ENCODE measurements at places on chromosomes 3 and 15.

GRCh38 chr3:48738144-48738536 lies 21.1 kb upstream of the IP6K2 start:
- DNase-seq, result no peak

DNA sequence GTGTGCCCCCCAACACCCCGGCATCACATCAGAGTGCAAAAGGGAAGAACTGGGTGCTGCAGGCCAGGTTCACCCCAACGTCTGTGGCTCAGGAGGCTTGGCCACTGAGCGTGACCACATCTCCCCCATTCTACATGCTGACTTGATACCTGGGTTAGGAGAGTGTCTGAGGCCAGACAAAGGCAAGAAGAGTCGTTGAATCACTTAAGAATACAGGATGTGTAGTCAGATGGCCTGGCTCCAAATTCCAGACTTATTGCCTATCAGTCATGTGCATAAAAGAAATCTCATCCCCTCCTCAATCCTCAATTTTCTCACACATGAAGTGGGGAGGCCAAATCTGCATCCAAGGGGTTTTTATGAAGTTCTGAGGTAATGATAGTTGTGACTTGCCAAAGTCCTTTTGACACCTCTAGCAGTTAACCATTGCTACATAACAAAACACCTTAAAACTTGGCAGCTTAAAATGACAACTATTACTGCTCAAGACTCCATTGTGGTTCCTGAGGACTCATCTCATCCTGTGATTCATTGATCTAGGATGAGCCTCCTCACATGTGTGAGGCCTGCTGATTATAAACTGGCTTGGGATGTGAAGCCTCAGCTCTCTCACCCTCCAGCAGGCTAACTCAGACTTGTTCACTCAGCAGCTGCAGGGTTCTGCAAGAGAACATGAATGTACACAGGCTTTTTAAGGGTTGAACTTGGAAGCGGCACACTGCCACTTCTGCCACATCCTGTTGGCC lies 138.8 kb upstream of the TLE3 start:
- DNase-seq, result no peak

- DNase-seq, result peak; percentile 54
Measured at GRCh38 chr3:129608087-129608935, 1.8 kb upstream of the PLXND1 start.

- DNase-seq, result no peak
Measured at GRCh38 chr15:82122746-82123400, 77.1 kb upstream of the MEX3B start.

DNA sequence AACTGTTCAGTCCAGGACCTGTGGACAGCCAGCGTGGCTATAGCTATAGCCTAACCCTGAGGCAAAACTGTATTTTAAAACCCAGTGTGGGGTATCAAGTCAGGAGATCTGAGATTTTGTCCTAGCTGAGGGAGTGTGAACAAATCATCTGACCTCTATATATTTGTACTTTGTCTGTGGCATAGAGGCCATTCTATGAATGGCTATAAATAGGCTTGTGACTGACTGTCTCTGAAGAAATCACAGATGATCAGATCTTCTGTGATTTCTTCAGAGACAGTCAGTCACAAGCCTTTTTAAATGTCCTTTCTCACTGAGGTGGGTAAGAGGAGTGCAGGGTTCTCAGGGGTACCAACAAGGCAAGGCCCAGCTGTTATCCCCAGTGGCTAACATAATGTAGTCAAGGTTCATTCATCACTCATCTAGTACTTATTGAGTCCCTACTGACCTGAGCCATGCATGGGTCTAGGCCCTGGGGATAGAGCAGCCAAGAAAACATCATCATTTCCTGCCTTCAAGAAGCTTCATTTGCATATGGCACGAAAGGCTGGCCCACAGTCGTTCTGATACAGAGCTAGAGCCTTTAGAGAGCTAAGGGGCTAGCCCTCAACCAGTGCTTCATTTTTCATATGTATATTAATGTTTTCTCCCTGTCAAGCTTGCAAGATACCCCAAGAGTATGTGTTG lies 53.3 kb downstream of the TIPARP start:
- no peak for DNase-seq

DNA sequence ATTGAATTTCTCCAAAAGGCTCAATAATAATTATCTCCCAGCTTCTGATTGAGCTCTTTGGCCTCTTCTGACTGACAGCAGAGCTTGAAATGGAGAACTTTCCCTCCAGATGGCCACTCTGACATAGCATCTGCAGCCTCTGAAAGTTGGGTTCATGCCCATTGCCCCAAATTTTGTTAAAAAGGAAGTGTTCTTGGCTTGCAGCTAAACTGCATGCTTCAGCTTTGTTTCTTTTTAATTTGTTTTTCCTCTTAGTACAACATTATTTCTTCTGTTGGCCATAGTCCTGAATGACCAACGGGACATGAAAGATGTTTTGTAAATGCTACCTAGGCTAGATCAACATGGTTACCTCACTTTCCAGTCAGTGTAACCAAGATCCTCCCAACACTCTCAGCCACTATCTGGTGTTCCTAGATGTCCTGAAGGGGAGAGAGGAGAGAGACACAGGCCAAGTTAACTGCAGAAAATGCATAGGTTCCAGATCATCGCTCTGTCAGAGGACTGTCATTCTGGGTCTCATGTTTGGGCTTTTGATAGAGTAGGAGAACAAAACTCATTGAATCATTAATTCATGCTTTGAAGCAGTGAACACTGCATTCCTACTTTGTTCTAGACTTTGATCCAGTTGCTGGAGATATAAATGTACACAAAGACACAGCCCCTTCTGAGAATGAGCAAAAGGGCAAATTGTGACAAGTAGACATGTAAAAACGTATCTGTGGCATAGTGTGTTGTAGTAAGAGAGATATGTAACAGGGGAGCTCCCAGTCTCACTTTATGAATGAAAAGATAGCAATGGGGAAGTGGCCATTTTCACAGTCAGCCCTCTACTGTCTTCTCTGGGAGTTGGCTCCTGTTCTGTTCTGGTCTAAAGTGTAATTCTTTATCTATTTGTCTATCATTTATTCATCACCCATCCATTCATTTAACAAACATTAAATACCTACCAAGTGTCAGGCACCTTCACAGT lies 156.2 kb downstream of the ZNF621 start:
- DNase-seq, result no peak

DNA sequence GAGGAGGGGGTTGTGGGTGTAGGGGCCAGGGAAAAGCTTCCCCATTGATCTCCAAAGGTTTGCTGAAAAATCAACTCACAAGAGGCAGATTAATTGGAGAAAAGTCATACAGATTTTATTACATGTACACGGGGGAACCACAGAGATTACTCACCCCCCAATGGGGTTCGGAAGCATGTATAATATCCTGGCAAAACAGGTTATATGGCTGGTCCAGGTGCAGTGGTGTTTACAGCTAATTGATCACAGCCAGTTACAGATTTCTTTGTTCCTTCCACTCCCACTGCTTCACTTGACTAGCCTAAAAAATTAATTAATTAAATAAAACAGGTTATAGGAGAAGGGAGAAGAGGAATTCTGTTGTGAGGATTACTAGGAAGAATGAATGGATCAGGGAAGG lies 22.4 kb downstream of the PRKCI start:
- DNase-seq, result no peak

GRCh38 chr3:192482809-192483208 lies 244.5 kb downstream of the FGF12 start:
- DNase-seq, result no peak

DNA sequence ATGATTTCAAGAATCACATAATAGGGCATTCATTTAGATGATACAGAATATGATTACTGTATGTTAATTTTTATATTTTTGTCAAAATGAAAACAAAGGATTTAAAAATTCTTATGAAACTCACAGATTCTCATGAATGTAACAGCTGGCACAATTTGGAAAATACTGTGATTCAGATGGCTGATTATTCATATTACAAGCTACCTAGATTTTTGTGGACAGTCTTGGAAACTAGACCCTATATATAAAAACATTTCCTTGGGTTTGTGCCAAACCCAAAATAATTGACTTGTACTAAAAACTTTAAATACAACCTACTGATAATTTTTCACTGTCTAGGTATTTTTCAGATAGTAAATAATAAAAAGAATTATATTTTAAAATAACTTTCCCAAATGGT lies 26.2 kb downstream of the ZBED2 start:
- DNase-seq, result no peak

DNA sequence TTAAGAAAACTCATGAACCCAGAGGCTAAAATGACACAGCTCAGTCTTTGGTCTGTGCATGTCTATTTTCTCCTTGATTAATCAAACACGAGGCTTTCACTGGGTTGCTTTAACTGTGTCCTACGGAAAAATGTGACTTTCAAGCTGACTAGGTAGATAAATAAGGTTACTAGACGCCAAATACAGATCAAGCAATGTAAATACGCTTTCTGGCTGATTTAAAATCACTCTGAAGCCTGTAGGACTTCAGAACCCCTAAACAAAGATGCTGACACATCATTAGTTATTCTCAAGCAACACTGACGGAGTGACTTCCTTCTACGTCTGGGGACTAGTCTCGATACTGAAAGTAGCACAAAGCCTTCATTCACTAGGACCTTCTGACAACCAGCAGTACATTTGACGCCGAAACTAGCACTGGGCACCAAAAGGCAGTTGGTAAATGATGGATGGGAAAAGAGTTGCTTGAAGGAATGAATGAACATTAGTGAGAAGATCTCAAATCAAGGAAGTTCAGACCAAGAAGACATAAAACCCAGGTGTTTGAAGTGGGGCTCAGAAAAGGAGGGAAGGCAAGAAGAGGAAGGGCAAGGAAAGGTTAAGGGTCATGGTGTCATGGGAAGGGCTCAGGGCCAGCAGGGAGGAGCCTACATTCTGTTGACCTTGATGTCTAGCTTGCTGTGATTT lies 67.1 kb upstream of the CDV3 start:
- DNase-seq, result no peak

GRCh38 chr3:120839120-120839519 lies 68.9 kb upstream of the STXBP5L start:
- DNase-seq, result no peak

- DNase-seq, result no peak
Measured at GRCh38 chr15:60519218-60519617, 40.3 kb upstream of the ICE2 start.

DNA sequence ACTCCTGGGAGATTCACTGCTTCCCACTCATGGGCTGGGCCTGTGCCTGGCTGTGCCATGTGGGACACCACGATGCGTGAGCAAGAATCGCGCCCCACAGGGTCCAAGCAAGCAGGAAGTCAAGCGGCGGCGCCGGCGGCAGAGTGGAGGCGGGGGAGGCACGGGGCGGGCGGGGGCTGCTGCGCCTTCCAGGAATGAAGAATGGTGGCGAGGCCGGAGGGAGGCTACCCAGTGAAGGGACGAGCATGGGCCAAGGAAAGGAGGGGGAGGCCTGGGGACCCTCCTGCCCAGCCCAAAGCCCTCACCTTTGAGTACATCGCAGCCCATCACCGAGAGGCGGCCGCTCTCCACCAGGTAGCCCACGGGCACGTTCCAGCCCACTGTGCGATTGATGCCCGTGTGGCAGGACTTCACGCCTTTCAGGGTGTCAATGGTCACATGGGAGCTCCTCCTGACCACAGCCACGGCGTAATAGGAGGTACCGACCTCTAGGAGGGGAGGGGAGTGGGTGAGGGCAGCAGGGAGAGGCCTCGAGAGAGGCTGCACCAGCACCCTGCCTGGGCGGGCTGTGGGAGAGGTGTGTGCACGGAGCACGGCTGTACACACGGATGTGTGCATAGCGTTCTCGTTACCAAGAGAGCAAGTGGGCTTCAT lies 5.5 kb downstream of the MELTF start:
- no peak for DNase-seq

- no peak for DNase-seq
Measured at GRCh38 chr3:31575448-31575847, 42.7 kb downstream of the STT3B start.

- no peak for DNase-seq
Measured at GRCh38 chr15:58724466-58724865, 25.0 kb downstream of the ADAM10 start.

- peak; percentile 48 for DNase-seq
Measured at GRCh38 chr15:63599401-63600000, 2.3 kb downstream of the FBXL22 start.

DNA sequence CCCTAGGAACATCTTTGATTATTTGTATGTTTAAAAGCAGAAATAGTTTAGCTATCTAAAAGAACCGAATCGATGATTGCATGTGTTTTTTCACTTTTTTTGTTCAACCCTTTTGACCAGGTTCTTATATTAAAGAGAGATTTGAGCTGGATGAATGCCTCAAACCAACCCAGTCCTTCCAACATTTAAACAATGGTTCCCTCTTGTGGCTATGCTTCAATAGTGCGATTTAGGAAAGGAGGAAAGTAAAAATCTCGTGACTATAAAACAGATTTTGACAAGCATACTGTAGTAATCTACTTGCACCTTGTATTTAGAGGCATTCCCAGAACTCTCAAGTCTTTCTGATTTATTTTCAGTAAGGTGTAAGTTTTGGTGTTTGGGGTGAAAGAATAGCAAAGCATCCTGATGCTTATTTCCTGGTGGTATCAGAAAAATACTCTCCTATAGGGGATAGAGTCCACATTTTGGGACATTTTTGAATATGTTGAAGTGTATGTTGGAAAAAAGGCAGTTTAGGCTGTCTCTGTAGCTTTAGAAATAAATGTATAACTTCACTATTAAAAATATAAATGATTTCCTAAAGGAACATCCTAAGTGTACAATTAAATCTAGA lies 159.6 kb upstream of the KCNH8 start:
- DNase-seq, result no peak

DNA sequence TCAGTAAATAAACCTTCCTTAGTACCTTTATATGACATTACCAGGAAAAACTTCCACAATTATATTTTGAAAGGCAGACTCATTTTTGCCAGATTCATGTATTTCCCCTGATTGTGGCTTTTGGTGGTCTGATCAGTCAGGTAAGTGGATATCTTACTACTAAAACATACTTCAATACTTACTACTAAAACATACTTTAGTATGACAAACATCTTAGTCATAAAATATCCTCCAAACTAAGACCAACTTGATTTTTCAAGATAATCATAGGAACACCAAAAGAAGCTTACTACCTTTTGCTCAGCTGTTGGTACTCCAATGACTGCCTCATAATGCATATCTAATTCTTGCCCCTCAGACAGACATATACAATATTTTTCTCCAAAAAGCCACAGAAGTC lies 9.3 kb downstream of the TJP1 start:
- DNase-seq, result no peak

- DNase-seq, result no peak
Measured at GRCh38 chr3:186953011-186953487, 22.7 kb downstream of the ST6GAL1 start.

- no peak for DNase-seq
Measured at GRCh38 chr3:71924721-71925120, 139.8 kb upstream of the PROK2 start.

DNA sequence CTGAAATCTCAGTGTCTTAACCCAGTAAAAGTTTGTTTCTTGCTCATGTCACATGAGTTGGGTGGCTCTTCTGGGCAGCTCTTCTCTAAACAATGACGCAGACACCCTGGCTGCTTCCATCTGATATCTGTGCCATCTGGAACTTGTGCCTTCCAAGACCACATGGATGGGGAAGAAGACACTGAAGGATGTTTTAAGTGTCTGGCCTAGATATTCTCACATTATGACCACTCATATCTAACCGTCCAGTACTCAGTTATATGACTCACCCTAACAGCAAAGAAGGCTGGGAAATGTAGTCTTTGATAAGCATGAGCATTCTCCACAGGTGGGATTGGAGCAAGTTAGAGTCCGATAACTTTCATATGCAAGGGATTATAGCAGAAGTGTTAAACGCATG lies 66.4 kb downstream of the RYR3 start:
- DNase-seq, result no peak

GRCh38 chr15:50519740-50520425 lies 26.6 kb downstream of the USP50 start:
- DNase-seq, result no peak

All from BE2C (cell line).